ENCODE measurements at places on chromosomes 12 and 14.

DNA sequence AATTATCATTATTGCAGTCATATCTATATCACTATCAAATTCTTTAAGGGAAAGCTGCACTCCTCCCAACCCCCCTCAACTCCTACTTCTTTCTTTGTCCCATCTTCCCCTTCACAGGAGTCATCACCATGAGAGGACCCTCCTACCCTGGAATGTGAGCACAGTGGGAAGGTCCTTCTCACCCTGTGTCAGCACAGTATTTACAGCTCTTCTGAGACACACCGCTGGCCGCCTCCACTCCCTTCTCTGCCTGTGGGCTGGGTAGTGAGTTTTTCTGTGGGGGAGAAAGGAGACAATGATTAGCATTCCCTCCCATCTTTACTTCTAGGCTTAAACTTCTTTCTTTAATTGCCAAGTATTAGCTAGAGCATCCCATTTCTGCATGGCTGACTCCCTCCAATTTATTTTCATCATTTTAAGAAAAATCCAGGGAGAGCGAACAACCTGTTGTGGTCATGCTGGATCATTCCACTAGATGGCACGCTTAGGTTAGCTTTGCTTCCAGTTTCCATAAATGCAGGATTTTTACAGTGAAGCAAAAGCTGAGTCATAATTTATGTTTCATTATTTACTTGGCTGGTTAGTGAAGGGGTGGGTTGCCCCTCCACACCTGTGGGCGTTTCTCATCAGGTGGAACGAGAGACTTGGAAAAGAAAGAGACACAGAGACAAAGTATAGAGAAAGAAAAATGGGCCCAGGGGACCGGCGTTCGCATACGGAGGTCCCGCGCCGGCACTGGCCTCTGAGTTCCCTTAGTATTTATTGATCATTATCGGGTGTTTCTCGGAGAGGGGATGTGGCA lies 188.5 kb downstream of the ALX1 start:
- peak; percentile 23 for DNase-seq

- no peak for DNase-seq
These were observed 140.1 kb downstream of the ATP23 start for GRCh38 chr12:58081488-58081887.

DNA sequence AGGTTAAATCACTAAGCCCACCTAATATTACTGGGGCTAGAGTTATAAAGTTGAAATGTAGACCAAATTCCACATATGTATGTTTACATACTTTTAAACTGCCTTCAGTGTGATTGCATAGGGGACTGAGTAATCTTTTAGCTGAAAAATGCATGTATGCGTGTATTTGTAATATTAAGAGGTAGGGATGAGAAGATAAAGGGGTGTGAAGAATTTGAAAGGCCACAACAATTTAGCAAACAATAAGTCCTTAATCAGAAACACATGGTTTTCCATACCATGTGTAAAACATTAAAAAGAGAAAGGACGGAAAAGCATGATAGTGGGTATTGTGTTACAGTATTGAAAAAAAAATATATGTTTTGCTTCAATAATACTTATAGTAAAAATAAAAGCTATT lies 919.9 kb upstream of the FLRT2 start:
- no peak for DNase-seq

GRCh38 chr14:41749429-41749828 lies 142.8 kb downstream of the LRFN5 start:
- DNase-seq: no peak

GRCh38 chr14:28323951-28324741 lies 442.4 kb upstream of the FOXG1 start:
- DNase-seq: no peak

Data from AG09309 (cell line).